ENCODE measurements at places on chromosomes 7 and 10.

DNA sequence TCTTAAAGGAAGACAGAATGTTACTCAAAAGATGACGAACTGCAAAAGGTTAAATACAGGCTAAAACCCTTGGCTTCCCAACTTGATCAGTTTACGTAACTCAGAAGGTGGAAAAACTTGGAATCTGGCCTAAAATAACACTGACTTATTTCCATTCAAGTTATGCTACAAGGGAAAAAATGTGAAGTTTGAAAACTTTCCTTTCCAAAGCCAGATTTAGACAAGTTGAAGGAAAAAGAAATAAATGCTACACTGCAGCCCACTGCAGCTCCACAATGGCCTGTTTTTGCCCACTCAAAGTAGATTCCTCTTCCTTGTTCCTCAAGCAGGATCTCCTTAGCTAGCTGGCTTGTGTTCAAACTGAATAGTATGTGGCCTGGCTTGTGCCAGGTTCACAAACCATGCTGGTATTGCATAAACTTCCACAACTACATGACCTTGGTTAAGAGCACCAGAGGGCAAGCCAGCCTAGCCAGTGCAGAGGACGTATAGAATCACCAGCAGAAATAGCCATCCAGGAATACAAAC, 166.2 kb downstream of the CPEB3 start:
- DNase-seq: no peak

DNA sequence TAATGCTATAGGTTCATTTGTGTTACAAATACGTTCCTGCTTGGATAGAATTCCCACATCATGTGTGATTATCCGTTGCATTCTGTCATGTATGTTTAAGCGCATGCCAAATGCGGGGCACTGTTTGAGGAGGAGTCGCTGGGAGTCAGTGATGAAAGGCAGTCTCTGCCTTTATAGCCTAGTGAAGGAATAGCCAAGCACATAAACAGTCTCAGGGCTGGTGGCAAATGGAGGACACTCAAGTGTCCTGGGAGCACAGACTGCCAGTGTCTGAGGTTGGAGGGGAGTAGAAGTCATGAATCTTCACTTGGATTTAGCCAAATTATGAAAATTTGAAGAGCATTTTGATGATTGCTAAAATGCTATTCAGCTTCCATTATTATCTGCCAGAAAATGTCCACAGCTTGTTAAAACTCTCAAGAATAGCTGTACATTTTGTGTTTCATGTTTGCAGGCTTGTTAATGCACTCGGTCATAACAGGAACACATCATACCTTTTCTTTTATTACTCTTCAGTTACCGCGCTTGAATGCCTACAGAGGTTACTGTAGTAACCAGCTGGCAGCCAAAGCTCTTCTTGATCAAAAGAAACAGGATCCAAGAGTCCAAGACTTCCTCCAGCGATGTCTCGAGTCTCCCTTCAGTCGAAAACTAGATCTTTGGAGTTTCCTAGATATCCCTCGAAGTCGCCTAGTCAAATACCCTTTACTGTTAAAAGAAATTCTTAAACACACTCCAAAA, 41.6 kb downstream of the NET1 start:
- DNase-seq: no peak

GRCh38 chr7:27156508-27156898, at the start of gene HOXA7:
TSS of gene HOXA7 (minus strand) at chr7:27156675. CDS start at chr7:27156545, 130 bp downstream.
- DNase-seq: no peak

DNA sequence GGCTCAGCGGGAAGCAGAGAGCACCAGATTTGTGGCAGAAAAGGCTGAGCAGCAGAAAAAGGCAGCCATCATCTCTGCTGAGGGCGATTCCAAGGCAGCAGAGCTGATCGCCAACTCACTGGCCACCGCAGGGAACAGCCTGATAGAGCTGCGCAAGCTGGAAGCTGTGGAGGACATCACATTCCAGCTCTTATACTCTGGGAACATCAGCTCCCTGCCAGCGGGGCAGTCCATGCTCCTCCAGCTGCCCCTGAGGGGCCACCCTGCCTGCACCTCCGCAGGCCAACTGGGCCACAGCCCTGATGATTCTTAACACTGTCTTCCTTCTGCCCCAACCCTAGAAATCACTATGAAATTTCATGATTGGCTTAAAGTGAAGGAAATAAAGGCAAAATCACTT, 18.6 kb downstream of the CWF19L1 start:
- no peak for DNase-seq

DNA sequence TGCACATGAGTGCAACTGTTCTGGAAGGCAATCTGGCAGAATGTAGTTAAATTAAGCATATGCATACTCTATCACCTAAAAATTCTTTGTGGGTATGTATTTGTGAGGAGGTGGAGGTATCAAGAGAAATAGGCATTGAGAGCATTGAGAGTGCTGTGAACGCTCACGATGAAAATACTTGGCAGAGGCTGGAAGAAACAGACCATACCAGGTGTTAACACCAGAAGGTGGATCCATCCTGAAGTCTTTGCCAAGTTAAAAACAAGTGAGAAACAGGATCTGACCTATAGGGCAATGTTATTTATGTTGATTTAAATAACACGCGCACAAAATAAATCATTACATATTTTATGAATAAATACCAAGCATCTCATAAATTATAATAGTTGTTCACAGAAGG, 311.6 kb downstream of the PCLO start:
- DNase-seq: no peak

DNA sequence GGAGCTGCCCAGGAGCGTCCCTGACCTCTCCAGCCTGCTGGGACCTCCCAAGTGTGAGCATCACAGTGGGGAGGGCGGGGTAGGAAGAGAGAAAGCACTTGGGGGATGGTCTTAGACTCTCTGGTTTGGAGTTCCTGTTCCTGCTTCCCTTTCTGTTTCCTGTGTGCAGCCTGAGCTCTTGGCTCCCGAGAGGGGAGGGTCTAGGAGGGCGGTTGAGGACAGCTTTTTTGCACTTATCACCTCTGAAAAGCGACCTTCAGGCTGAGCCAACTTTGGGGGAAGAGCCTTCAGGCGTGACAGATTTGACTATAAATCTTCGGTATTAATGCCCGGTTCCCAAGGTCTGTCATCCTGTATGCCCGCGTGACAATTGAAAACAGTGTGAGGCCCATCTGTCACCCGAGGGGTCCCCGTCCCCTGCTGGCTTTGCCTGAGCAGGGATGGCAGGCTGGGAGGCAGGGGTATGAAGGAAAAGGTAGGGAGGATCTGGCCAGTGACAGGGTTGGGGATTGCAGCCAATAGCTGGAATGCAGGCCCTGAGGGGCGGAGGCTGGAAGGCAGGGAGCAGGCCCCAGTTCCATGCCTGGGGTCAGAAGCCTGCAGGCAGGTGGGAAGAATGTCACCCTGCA, 78.6 kb downstream of the CDH23 start:
- no peak for DNase-seq

DNA sequence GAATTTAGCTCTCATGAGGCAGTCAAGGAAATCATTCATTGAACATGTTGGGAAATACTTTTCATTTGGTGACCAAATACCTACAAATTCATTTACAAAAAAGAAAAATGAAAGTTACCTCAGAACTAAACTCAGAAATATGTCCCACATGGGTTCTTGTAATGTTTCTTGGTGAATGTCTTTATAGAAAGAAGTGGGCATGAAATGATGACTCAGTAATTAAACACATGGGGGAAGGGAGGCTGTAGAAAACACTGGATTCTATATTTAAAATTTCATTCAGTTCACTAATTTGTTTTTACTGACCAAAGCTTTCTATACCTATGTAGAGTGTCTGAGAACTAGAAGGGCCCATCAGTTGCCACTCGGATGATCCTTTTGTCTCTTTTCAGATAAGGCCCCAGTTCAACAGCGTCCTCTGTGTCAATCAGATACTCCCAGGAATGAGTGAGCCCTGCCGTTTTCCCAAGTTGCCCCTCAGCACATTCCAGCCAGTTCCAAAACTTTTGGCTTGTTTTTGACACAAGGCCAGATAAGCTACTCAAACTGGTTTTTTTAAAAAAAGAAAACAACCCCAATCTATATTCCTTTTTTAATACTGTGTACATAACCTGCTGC, 49.3 kb upstream of the AGBL3 start:
- DNase-seq: no peak

GRCh38 chr7:37284805-37285231, 163.8 kb downstream of the ELMO1 start:
- DNase-seq: no peak

DNA sequence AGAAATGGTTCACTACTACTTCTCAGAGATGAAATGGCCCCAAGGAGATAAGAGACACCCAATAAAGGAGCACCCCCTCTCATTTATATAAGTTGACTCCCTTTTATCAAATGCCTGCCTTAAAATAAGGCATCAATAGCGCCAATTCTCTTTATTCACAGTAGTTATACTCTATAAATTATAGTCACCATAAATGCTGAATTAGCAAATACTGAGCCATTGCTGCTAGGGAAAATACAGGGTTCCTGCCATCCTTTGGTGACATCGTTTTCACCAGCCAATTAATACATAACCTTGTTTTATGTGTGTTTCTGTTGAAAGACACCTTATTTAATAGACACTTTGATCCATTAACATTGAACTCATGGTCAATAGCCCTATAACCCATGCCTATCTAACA, 28.6 kb downstream of the DCLRE1C start:
- no peak for DNase-seq

- no peak for DNase-seq
Measured at GRCh38 chr7:66013938-66014337, 31.9 kb upstream of the GUSB start.

DNA sequence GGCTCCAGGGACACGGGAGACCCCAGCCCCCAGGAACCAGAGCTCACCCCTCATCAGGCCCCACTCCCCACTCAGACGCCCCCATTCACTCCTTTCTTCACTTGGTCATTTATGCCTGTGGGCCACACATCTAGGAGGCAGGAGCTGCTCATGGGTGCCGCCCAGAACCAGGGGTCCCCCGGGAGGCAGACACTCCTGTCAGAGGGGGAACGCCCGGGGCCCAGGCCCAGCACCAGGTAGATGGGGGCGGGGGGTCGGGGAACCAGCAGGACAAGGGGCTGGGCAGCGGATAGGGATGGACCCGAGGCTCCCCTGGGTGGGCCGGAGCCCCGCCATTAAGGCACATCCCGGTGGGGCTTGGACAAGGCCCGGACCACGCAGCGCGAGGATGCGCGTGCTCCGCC, 11.8 kb downstream of the CALY start:
- DNase-seq: no peak

- DNase-seq: no peak
Measured at GRCh38 chr10:68576118-68576517, 16.0 kb downstream of the TET1 start.

DNA sequence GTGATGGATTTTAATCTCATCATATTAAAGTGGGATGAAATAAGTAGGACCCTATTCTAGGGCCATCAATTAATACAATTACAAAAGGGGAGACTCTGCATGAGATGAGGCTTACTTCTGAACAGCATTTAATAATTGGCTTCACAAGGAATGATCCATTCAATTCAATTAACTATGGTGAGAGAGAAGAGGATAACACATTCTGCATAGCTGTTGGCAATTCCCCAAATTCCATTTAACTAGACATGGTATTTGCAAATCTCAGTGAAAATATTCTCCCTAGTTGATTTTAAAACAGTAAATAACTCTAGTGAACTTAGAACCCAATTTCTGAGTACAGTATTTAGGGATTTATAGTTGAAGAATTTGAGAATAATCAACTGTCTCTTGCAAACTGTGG, 145.3 kb downstream of the NOC3L start:
- DNase-seq: no peak

DNA sequence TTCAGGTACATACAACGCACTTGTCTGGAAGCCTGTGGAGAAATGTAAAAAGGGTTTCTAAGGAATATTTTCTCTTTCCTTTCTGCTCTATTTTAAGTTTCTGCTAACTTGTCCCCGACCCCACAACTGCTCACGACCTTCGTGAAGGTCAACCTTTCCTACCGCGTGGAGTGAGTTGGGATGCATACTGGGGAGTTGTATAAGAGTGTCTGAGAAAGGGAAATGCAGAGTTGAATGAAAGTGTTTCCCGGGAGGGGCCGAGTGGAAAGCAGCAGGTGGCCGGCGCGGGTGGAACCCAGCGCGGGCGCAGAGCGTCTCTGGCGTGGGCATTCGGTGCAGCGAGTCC, 17.9 kb upstream of the ACBD5 start:
- DNase-seq: no peak

DNA sequence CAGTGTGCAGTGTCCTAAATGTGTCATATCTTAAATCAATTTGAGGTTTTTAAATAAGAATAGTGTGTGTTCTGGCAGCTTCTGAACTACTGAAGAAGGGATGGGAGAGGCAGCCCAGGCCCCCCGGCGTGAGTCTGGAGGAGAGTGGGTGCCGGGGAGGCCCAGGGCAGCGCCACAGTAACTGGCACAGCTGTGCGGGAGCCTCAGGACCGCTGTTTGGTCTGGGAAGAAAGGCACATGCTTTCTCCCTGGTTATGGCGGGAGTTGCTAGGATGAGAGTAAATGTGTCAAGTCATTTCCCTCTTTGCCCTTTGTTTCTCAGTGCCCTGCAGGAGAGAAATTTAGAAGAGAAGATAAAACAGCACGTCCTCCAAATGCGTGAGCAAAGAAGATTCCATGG, 31.9 kb upstream of the PWWP2B start:
- DNase-seq: no peak

DNA sequence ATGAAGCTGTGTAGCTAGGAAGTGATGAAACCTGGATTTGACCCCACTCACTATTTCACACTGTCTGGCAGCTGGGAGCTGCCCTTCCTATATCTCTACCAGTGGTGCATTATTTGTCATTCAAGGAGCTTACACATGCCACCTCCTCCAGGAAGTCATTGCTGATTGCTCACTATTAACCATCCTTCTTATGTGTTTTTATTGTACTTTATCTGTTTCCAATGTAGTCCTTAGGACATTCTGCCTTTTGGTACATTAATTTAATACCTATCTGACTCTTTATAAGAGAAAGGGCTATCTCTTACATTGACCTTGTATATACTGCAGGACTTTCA, 31.0 kb downstream of the HHEX start:
- no peak for DNase-seq

- DNase-seq: no peak
Measured at GRCh38 chr7:8594115-8594514, 160.7 kb downstream of the NXPH1 start.

DNA sequence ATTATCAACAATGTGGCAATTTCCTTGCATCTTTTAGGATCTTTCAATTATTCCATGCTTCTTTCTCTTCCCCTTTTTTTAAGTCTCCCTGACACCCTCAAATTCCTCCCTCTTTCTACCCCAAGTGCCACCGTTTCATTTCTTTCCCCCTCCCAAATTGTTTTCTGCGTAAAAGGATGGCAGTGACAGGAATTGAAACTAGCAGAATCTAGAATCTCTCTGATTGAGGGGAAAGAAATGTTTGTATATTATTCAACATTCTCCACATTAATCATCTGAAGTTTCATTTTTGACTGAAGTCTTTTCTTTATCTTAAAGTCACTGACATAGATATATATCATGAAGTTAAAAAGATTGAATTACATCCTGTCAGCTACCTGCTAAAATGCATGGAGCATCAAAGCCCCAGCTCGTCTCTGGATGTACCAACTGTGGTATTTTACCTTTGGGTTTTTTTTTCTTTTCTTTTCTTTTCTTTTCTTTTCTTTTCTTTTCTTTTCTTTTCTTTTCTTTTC, 633.5 kb downstream of the SORCS3 start:
- DNase-seq: no peak

- no peak for DNase-seq
Measured at GRCh38 chr10:118977022-118977599, 52.4 kb upstream of the NANOS1 start.

GRCh38 chr10:68086011-68086410, 10.9 kb upstream of the HERC4 start:
- DNase-seq: no peak
